ENCODE measurements at places on chromosomes 13 and 19.
A peak's percentile ranks its signal among the peaks of the same experiment; 100 is the strongest.

DNA sequence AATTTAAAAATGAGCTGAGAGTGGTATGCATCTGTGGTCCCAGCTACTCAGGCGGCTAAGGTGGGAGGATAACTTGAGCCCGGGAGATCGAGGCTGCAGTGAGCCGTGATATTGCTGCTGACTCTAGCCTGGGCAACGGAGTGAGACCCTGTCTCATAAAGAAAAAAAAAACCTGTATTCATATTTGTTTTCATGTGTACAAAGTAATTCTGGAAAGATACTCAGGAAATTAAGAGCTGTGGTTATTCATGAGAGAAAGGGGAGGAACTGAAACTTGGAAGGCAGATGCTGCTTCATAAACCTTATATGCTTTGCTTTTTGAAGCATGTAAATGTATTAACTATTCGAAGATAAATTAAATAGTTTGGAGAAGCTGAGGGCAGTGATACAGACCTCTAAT lies 8.8 kb upstream of the RLN3 start:
- DNase-seq, result no peak

DNA sequence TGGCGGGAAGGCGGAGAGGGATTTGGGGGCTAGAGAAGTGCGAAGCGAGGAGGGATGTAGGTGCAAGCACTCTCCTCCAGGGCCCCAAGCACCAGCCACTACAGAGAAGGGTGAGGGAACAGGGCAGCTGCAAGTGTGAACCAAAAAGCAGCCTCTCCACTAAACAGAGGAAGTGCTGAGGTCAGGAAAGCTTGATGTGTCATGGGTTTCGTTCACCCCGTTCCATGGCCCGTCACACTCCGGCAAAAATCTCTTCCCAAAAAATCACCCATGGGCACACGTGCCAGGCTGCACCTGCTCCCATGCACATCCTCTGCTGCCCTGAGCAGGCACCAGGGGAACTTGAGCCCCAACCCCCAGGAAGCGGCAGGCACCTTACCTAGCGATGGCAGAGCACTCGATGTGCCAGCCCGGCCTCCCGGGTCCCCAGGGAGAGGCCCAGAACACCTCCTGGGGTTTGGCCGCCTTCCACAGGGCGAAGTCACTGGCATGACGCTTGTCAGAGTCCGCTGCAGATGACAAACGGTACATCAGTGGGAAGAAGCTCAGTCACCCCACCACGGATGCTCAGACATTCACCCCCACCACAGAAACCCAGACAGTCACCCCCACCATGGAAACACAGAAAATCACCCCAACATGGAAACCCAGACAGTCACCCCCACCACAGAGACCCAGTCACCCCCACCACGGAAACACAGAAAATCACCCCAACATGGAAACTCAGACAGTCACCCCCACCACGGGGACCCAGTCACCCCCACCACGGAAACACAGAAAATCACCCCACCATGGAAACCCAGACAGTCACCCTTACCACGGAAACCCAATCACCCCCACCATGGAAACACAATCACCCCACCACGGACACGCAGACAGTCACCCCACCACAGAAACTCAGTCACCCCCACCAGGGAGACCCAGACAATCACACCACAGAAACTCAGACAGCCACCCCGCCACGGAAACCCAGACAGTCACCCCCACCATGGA lies 29.0 kb downstream of the CARS2 start:
- no peak for DNase-seq

DNA sequence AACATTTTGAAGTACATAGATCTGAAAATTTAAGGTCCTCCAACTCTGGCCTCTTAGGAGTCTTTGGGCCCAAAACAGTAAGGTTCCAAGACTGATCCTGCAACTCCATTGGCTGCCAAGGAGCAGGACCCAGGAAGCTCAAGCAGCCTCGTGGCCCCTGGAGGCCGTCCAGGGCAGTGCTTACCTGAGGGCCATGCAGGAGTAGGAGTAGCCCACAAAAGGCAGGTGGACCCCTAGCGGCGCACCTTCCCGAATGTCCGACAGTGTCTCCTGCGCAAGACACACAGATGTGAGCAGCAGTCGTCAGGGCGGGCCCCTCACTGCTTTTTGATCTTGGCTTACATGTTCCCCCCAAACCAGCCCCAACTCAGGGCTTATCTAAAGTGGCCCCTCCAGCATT lies 5.7 kb upstream of the SIX5 start:
- DNase-seq, result no peak

DNA sequence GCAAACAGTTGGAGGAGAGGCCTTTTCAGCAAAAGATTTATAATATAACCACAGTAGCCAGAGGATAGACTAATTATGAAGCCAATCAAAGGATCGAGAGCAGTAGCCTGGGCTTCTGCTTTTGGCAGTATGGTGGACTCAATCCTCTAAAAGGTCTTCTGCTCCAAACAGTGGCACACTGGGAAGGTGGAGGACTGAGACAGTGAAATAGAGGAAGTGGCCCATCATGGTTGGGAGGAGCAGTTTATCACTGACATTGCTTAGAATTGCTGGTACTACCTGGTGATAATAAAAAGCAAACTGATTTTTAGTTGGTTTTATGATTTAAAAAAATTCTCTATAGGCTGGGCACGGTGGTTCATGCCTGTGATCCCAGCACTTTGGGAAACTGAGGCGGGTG lies 20.9 kb upstream of the PLAUR start:
- no peak for DNase-seq

DNA sequence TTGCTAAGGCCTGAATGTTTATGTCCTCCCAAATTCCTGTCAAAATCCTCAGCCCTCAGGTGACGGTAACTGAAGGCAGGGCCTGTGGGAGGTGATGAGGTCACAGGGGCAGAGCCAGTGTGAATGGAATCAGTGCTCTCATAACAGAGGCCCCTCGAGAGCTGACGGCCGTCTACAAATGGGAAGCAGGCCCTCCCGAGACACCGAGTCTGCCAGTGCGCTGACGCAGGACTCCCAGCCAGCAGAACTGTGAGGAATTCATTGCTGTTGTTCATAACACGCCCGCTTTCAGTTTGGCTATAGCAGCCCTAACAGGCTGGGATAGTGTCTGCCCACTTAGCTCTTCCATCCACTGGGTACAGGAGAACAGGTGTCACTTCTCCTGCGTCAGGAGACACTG lies 41.2 kb downstream of the CARS2 start:
- DNase-seq, result no peak

- no peak for DNase-seq
Measured at GRCh38 chr13:33375421-33375820, 89.9 kb upstream of the STARD13 start.

GRCh38 chr13:110216398-110217041 lies 90.4 kb downstream of the COL4A1 start:
- no peak for DNase-seq

- DNase-seq, result no peak
Measured at GRCh38 chr19:12137221-12137940, 2.8 kb downstream of the ZNF20 start.

DNA sequence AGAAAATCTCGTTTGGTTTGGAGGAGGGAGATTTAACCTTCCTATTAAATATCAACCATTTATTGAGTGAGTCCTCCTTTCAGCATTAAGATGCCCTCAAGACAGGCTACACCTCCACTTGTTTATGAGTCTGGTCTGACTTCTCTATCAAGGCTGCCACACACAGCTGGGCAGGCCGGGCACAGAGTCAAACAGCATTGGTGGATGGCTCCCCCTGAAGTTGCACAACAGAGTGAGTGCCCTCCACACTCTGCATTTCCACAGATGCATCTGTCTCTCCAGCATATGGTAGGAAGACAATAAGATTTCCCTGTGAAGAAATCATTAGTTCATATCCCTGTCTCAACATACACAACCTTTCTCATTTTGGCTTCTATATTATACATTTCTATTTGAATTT lies 31.4 kb downstream of the PHF11 start:
- no peak for DNase-seq

GRCh38 chr13:20801707-20802106 lies 27.9 kb upstream of the EEF1AKMT1 start:
- no peak for DNase-seq

DNA sequence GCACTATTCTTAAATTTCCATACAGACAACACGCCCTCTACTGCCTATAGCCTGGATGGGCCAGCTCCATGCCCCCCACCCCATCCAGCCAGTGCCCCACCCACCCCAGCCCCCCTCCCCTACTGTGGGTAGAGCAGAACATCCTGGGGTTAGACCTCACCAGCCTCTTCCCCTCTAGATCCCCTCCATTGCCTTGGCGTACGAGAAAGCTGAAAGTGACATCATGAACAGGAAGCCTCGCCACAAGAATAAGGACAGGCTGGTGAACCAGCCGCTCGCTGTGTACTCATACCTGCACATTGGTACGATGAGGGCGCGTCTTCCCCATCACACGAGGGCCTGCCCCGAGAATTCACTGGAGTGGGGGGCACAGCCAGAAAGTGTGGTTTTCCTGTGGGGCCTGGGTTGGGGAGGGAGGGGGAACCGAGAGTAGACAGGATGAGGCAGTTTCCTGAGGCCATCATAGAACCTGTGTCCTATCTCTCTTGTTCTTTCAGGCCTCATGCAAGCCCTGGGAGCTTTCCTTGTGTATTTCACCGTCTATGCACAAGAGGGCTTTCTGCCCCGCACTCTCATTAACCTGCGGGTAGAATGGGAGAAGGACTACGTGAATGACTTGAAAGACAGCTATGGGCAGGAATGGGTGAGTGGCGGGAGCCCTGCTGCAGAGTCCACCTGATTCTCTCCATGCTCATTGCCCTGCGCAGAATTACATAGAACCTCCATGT lies 29.1 kb downstream of the ATP12A start:
- DNase-seq, result peak; percentile 19

DNA sequence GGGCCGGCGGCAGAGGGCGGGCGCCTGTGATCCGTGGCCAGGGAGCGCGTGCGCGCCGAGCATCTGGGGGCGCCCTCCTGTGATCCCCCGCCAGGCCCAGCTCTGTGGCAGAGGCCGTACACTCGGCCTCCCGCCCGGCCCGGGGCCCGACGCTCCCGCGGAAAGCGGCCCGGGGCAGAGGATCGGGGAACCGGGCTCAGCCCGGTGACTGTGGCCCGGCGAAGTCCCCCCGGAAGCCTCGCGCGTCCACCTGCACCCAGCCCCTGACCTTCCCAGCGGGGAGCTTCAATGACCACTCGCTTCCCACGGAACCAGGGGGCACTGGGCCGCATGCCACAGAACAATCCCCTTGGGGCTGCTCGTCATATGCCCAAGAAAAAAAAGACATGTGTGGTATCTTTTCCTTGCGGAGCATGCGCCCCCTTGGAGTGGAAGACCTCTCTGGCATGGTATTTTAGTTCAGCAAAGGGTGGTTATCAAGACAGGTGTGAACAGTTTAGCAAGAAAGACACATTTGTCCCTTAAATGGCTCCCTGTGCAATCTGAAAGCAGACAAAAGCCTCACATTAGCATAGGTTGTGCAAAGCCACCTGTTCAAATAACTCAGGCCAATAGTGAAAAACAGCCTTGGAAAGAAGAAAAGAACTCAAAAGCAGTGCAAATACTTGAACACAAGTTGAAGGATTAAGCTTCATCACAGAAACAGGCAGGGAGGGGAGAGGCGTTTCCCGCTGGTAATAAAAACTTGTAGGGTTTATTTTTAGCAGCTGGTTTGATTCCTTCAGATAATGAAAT lies 290.9 kb upstream of the SOX21 start:
- no peak for DNase-seq

- no peak for DNase-seq
Measured at GRCh38 chr19:46739290-46739771, 6.5 kb upstream of the FKRP start.

GRCh38 chr13:25179832-25180774 lies 8.0 kb upstream of the AMER2 start:
- DNase-seq, result no peak

DNA sequence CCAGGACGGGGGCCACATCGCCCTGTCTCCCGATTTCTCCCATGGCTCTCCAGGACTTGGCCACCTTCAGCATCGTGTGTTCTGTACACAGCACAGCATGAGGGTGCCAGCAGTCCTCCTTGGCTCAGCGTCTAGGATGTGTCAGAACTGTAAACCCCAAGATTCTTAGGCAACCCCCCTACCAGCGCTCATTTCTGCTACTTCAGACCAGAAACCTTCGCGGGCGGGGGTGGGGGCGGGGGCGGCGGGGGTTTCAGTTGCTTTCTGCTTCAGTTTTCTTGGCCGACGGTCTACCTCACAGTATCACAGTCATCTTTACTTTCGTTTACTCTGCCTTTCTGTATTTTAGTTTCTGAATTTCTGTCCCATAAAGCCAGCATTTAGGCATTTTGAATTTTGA lies 82.4 kb downstream of the GGACT start:
- DNase-seq, result no peak

- DNase-seq, result no peak
Measured at GRCh38 chr13:27128825-27129627, 42.6 kb downstream of the USP12 start.

DNA sequence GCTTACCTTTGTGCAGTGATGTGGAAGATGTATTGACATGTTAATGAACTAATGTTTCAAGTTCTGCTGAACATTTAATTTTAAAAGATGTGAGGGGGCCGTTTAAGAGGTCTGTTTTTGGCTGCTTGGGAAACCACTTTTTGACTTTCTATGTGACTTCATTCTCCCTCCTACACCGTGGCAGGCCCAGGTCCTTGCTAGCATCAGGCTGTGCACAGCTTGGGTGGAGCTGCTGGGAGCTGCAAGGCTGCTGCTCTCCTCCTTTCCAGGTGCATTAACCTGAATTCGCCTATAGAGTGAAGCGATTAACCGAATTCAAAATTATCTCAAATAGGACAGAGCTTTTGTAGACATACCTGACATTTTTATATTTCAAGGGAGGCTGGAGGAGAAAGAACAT lies 249.1 kb downstream of the FGF14 start:
- no peak for DNase-seq

GRCh38 chr19:53333066-53333462 lies 485 bp upstream of the ZNF845 start:
- no peak for DNase-seq

GRCh38 chr19:45189971-45190370 lies 11.4 kb downstream of the BLOC1S3 start:
- DNase-seq, result no peak

- no peak for DNase-seq
Measured at GRCh38 chr13:76597868-76598267, 288.3 kb downstream of the KCTD12 start.

- DNase-seq, result no peak
Measured at GRCh38 chr13:44874176-44874575, 115.1 kb downstream of the NUFIP1 start.

GRCh38 chr13:77014906-77015685 lies 11.9 kb downstream of the FBXL3 start:
- no peak for DNase-seq

GRCh38 chr13:60066226-60066625 lies 97.5 kb downstream of the DIAPH3 start:
- DNase-seq, result no peak

GRCh38 chr13:20160306-20161274 lies at the start of gene GJA3:
GJA3 (minus strand) TSS chr13:20161052; CDS start chr13:20143288, 17,764 bp downstream.
- peak; percentile 22 for DNase-seq

GRCh38 chr13:21813110-21813509 lies 142.2 kb downstream of the FGF9 start:
- no peak for DNase-seq

DNA sequence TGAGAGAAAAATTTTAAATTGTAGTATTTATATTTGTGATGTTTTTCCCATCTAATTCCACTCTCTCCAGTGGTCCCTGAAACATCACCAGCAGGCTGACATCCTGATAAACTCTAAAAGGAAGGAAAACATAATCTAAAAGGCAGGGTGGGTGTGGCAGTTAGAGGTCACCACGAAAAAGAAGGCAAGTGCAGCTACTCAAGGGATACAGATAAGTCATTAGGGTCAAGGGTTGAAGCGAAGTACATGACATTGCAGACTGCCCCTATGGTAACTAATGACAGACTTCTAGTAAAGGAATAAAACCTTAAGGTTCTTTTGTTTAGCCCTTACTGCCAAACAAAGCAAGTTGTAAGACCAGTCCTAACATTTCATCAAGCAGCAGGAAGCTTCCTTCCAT lies 6.0 kb upstream of the NEK3 start:
- no peak for DNase-seq
